Left lobe of liver (tissue), 2 donors: ENCODE measurements at places on chromosomes 2 and 18. TPM values are rescaled to one million over a fixed set of nuclear protein-coding genes. Genes with fewer than 3 reads are reported as not detected.

The CNDP1 gene
- total RNA-seq, result 66.3 TPM

The PLEKHM3 gene
- 8.5 TPM for total RNA-seq

The MC2R gene
- total RNA-seq, result not detected

- no peak for DNase-seq
Observed at GRCh38 chr2:142299021-142299420, 168.2 kb upstream of the LRP1B start.

GRCh38 chr2:42182654-42183308, 13.6 kb downstream of the EML4 start:
- no peak for DNase-seq
